ENCODE measurements at places on chromosomes 5 and 9.

DNA sequence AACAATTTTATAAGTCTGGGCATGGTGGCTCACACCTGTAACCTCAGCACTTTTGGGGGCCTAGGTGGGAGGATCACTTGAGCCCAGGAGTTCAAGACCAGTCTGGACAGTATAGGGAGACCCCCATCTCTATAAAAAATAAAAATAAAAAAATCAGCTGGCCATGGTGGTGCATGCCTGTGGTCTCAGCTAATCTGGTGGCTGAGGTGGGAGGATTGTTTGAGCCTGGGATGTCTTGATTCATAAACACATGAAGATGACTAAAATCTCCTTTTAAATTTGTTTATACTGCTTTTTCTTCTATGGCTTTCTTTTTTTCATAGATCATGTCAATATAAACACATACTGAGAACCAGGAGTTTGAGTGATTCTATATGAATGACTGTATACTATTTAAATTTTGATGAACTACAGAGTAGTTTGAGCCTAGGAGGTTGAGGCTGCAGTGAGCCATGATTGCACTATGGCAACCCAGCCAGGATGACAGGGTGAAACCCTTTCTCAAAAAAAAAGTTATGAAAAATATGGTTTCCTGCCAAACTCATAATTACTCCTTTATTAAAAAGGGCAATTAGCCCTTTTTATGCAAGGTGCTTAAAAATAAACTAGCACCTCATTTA, 14.2 kb downstream of the RIC1 start:
- DNase-seq = no peak

DNA sequence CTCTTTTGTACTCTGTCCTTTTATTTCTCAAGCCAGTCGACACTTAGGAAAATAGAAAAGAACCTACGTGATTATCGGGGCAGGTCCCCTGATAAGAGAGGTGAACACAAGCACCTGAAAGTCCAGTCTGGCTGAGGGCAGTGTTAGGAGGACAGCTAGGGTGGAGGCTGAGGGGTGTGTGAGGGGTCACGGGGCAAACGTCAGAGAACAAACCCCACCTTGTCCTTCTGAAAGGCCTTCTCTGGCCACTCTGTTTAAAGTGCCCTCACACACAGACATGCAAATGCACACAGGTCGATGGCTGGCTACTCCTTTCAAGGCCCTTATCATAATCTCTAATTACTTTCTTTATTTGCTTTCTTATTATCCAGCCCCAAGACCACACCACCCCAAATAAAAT, 108.8 kb downstream of the ESM1 start:
- DNase-seq = no peak

DNA sequence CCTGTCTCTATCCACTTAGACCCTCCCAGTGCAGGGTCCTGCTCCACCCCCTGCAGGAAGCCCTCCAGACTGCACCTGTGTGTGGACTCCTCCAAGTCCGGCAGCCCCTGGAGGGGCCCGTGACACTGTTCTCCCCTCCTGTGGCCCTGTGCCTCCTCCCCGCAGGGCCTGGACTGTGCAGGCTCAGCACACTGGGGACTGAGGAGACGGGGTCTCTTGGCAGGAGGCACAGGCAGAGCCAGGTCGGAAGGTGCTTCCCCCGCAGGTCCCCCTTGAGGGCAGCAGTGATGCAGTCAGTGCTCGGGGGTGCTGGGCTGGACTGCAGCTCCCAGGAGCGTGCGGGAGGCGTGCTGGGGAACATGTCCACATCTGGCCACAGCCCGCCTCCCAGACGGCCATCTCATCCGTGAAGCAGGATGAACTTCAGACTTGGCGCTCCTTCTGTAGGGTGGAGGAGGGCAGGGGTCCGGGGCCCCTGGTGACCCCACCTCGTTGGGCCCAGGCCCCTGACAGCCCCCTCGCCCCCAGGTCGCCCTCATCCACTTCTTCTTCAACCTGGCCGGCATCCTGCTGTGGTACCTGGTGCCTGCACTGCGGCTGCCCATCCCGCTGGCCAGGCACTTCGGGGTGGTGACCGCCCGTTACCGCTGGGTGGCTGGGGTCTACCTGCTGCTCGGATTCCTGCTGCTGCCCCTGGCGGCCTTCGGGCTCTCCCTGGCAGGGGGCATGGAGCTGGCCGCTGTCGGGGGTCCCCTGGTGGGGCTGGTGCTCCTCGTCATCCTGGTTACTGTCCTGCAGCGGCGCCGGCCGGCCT, 4.9 kb downstream of the SLC34A3 start:
- no peak for DNase-seq

DNA sequence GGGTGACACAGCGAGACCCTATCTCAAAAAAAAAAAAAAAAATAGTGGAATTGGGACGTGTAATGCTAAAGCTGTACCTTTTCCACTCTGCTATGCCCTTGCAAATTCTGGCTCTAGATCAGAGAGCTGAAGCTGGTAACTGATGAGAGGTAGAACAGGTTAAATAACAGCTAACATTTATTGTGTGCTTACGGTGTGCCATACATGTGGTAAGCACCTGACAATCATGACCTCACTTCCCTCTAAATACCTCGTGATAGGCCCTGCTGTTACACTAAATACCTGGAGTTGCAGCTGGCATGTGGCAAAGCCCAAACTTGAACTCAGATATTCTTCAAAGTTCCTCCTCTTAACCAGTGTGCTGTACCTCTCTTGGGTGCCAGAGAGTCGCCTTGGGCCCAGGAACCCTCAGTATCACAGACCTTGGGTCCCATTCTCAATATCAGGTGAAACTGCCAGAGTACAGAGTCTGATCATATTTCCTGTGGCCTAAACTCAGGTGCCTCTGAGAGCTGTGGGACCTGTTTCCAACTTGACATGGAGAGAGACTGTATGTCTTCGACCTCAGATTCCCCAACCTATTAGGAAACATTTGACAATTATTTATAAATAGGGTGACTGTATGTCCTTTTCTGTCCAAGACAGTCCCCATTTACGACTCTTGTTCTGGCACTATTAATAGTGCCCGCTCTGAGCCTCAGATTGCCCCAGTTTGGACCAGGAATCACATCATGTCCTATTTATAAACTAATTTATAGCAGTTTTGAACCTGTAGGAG, 4.8 kb downstream of the ARL10 start:
- no peak for DNase-seq

GRCh38 chr5:32058101-32058500, 116.0 kb downstream of the GOLPH3 start:
- DNase-seq = no peak

- no peak for DNase-seq
These were observed 142.8 kb downstream of the LIFR start for GRCh38 chr5:38413696-38414095.

DNA sequence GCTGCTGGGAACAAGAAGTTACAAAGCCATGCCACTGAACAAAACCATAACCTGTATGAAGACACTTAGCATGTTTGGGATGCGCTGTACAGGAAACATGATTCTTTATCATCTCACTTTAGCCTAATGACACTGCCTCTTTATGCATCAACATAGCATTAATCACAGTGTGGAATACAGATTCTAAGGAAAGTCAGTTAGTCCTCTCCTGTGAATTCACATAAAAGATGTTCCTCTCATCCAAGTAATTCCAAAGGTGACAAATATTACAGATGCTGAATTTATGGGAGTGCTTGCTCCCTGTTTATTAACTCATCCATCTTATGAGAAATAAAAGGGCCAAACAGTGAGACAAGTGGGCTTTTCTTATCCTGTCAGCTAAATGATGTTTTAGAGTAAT, 1677.7 kb downstream of the EFNA5 start:
- DNase-seq = no peak

DNA sequence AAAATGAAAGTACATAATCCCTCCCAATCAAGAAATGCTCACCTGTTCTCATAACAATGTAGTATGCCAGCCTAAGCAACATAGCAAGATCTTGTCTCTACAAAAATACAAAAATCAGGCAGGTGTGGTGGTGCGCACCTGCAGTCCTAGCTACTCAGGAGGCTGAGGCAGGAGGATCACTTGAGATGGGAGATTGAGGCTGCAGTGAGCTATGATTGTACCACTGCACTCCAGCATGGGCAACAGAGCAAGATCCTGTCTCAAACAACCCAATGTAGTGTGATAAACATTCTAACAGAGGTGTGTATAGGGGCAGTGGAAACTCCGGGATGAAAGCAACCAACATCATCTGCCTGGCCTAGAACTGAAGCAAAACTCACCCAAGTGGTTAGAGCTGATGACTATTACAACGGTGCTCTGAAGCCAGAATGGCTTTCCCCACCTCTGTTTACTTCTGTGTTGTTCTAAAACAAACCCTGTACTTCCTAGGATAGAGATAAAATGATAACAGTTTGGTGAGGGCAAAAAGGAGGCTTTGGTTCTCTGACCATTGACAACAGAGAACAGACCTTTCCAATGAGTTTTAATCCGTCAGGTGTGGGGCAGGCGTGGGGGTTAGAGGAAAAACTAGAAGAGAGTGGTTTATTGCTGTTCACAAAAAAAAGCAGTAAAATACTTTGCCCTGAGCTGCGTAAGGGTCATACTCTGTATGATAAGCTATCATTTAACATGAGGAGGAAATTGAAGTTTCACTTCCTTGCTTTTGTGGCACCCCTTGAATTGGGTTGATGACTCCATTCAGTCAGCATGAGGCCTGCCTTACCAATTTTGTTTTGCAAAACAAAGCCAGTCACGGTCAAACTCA, 18.9 kb downstream of the WNT8A start:
- DNase-seq = no peak

DNA sequence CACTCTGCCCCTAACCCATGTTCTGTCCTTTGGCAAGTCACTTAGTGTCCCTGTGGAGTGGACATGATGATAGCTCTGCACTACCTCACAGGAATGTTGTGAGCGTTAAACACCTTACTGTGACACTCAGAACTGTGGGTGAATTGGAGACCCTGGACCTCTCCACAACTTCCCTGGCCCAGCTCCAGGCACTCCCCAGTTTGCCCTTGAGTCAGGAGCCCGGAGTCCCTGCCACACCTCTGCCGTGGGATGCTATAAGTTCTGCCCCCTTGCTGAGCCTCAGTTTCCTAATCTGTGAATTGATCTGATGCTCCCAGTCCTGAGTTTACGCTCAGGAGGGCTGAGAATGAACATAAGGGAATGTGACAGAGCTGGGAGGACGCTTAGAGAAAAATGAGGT, 34.4 kb downstream of the GSN start:
- no peak for DNase-seq

GRCh38 chr5:53478411-53479044, 1.9 kb upstream of the FST start:
- peak; percentile 24 for DNase-seq

DNA sequence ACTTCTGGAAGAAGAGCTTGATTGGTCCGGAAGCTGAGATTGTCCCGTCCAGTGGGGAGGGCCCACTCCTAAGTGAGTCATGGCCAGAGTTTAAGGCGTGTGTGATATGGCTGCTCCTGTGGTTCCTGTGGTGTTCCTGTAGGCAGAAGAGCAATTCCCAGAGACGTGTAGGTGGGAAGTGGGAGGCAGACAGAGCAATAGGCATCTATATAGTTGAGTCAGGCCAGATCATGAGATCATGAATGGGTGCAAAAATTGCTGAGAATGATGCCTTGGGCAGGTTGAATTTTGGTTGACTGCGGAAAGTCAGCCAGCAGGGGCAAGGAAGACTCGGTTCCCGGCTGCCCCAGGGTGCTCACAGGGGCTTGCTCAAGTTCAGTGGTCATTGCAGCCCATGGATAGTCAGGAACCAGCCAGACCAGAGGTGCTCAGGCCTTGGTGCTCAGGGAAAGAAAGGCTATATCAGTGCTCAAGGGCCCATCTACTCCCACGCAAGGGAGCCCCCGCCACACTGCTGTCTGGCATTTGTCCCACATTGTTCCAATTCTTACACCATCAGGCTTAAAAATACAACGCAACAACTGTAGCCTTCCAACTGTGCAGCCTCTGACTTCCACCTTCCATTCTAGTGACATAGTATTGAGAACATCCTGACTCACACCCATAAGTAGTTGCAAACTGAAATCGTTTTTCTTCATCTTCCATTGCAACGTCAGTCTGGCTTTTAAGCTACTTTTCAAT, 21.0 kb upstream of the GSN start:
- DNase-seq = no peak

DNA sequence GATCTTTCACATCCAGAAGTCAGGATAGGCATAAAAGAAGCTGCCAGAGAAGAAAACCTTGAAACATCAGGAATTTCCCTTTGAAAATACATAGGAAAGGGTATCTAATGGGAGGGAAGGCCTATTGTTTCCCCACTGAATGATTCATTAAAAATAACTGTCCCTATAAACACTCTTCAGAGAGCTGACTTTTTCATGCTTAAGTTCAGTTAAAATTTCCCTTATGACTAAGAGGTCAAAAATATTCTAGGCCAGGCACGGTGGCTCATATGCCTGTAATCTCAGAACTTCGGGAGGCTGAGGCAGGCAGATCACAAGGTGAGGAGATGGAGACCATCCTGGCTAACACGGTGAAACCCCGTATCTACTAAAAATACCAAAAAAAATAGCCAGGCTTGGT, 499.5 kb downstream of the ENC1 start:
- DNase-seq = no peak

GRCh38 chr9:691825-692400, 149.6 kb upstream of the DMRT1 start:
- DNase-seq = no peak

- no peak for DNase-seq
These were observed 822.8 kb upstream of the C9orf72 start for GRCh38 chr9:28396058-28396457.

DNA sequence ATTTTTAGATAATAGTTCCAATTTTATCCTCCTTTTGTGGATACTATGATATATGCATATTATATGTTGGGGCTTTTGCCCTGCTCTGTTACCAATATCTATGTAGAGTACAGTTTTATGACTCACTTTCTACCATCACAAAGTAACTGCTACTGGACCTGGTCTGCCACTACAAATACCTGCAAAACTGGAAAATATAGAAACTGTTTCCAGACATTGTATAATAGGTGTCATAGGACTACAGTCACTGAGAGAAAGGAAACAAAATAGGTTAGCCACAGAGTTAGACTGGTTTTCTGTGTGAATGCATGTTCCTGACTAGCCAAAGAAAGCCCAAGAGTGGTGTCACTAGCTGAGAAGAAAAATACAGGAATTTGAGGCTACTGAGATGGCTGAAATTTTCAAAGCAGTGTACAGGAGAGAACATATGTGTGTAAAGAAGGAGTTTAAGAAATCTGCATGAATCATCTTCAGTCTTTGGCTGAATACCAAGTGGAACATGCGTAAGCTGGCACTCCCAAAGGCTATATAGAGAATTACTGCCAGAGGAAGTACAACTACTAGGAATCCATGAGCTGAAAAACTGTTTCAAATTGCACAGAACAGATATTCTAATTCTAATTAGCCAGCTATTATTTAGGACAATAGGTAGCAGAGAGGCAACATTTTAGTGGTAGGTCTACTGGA, 29.0 kb upstream of the FAM174A start:
- DNase-seq = no peak

DNA sequence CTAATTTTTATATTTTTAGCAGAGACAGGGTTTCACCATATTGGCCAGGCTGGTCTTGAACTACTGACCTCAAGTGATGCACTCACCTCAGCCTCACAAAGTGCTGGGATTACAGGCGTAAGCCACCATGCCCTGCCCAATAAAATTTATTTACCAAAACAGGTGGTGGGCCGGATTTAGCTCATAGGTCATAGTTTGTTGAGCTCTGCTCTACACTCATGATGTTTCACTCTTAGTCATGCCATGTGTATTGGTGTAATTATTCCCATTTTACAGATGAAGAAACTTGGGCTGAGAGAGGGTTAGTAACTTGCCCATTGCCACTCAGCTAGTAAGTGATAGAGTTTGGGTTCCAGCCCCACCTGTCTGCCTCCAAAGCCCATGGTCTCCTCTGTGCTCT, 93.1 kb upstream of the WWC1 start:
- no peak for DNase-seq
